ENCODE measurements at places on chromosomes 3 and 15.

GRCh38 chr3:164024786-164025185 lies 1053.5 kb downstream of the SI start:
- DNase-seq: no peak

- no peak for DNase-seq
Measured at GRCh38 chr3:190127797-190128196, 7.1 kb upstream of the P3H2 start.

DNA sequence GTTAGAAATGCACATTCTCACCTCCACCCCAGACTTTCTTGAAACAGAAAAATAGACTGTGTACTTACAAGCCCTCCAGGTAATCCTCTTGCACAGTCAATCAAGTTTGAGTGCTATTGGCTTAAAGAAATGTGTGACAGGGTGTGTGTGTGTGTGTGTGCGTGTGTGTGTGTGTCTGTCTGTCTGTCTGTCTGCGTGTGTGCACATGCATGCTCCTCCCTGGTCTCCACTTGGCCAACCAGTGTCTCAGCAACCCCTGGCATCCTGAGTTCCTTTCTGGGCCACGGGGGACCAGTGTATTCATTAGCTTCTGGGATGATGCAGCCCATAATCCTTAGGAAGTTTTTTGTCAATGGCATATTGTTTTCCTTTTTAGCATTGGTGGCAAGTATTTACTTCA lies 128.8 kb upstream of the IL12A start:
- DNase-seq: no peak

GRCh38 chr3:55564726-55565125 lies 77.6 kb upstream of the WNT5A start:
- DNase-seq: no peak

- DNase-seq: no peak
Measured at GRCh38 chr3:66338927-66339326, 118.1 kb downstream of the SLC25A26 start.

- DNase-seq: no peak
Measured at GRCh38 chr3:46734773-46735172, 17.1 kb upstream of the PRSS50 start.

- DNase-seq: no peak
Measured at GRCh38 chr15:96170979-96171739, 159.3 kb upstream of the NR2F2 start.

DNA sequence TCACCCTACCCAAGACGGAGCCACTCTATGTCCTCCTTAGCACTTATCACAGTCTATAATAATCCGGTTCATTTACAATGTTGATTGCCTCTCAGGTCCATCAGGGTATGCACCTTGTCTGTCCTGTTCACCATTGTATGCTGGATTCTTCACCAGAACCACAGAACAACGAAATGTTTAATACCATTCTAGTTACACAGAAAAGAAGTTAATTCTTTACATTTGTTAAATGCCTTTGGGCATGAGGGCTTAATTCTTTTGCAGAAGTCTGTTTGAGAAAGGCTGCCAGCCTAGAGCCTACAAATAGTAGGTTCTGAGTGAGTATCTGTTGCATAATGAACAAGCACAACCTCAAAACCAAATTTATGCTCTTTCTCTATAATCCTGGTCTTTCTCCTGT lies 22.6 kb downstream of the TTC23 start:
- no peak for DNase-seq

DNA sequence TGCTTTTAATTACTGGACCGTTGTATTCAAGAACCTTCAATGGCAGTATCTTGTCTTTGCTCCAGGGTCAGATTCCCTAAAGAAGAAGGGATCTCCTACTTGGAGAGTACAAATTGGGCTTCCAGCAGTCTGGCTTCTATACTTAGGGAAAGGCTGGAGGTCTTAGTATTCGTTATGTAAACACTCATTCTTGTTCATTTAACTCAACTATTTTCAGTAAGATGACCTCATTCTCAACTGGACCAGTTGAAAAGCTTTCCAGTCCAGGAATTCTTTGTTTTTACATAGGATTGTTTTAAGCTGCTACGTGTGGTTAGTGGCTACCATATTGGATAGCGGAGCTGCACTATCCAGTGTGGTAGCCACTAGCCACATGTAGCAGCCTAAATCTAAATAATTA lies 4.6 kb downstream of the SENP5 start:
- no peak for DNase-seq

GRCh38 chr15:70275461-70276138 lies 177.9 kb upstream of the TLE3 start:
- no peak for DNase-seq

- no peak for DNase-seq
Measured at GRCh38 chr3:18369551-18370185, 55.5 kb downstream of the SATB1 start.

- DNase-seq: no peak
Measured at GRCh38 chr15:57134851-57135250, 216.4 kb downstream of the TCF12 start.

All from stimulated activated naive B cell treated with anti-CD40 and anti-IgM and Interleukin-4, amounts not matched to agents 10 μg/mL and 1 μg/mL and 100 μg/mL, for 72 hours (primary cell).